ENCODE measurements at places on chromosomes 7 and 10. TPM values are rescaled to one million over a fixed set of nuclear protein-coding genes. Genes with fewer than 3 reads are reported as not detected.

GJD4 gene
- not detected for polyA plus RNA-seq

DNA sequence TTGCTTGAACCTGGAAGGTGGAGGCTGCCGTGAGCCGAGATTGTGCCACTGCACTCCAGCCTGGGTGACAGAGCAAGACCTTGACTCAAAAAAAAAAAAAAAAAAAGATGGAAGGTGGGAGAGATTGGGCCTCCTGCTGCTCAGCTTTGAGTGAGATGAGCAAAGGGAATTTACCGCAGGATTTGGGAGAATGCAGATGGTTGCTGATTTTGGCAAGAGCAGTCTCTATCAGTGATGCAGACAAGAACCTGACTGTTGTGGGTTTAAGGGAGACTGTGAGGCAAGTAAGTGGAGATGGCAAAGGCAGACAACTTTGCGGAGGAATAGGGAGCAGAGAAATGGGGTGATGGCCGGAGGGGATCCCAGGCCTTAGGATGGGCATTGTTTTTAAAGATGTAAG is 1140.8 kb upstream of the AUTS2 start:
- DNase-seq = no peak

PON1 gene
- 0.79 TPM for polyA plus RNA-seq

DNA sequence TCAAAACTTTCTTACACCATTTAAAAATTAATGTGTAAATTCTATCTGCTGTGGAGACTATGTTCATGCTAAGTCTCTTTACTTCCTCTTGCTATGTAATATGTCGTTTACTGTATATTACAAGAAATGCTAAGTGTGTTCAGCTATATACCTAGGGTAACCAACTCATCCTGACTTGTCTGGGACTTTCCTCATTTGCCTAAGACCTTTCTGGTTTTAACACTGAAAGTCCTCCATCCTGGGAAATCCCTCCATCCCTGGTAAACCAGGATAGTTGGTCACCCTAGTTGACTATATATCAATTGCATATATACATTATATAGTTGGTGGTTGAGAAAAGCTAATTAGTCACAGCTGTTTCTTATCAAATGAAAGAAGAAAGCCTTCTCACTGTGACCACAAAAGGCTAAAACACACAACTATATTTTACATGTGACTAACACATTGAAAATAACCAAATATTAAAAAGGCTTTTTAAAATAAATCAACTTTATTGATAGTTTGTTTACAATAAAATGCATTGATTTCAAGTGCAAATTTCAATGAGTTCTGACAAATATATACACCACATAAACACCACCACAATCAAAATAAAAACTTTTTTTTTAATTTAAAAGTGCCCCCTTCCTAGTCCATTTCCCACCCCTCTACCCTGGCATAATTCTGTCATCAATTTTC is 167.7 kb upstream of the INHBA start:
- no peak for DNase-seq

SPACDR gene
- 0.83 TPM for polyA plus RNA-seq

DNA sequence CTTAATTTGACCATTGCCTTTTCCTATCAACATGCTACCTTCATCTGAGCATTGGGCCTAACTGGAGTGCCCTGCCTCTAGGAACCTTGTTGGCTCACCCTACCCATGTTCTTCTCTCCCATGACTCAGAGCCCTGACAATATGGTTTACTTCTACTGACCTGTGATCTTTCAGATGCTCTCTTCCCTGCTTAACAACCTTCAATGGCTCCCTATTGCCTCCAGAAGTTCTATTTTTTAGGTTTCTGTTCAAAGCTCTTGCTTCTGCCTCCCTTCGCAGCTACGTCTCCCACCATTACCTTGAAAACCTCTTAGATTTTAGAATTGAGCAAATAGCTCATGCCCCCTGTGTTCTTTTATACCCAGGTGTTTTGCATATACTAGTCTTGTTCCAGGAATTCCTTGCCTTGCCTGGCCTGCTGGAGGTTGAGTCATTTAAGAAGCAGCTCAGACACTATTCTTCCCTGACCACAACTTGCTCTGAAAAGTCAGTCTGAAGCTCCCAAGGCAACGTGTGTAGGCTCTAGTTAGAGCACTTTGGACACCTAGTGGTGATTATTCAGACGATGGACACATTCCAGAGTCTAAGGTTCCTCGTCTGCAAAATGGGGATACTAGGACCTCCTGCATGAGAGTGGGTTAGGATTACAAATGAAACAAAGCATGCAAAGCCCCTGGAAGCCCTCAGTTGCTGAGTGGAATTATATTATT is 64.4 kb upstream of the EMX2 start:
- no peak for DNase-seq

DNA sequence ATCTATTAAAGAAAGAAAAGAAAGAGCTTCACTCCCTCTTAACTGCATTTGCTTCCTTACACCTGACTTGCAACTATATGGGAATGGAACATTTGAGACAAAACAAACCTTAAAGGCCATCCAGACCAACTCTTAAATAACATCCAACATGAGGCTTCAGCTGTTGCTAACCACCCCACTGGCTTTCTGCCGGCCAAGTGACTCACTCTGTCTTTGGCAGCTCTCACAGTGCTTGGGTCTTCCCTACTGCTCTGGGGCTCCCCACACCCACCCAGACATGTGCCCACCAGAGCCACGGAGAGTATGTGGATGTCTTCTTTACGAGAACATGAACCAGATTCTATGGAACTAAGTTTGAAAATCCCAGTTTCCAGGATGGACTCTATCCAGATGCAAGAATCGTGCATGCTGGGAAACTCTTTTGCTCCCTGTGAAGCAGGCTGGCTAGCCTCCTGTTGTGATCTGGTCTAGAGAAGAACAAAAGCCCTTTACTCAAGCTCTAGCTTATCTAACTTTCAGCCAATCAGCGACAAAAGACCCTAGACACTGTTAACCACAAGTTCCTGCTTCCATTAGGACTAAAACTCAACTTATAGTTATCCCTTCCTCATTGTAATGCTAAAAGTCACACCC is 245.7 kb downstream of the TCERG1L start:
- DNase-seq = no peak

DNA sequence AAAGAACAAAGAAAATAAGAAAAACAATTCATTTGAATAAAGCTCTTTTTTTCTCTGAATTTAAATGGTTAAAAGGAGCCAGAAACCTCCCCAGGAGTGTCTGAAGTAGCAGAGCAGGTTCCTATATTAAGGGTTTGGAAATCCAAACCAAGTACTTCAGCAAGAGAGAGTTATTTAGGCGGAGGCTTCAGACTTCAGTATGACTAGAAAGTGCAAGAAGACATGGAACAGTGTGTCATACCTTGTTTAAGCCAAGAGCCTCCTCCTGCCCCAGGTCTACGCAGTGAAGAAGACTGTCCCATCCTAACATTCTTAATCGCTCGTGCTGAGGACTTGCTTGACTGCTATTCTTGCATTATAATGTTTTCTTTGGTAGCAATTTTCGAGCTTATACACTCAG is 51.3 kb downstream of the ODAD2 start:
- DNase-seq = no peak

DNA sequence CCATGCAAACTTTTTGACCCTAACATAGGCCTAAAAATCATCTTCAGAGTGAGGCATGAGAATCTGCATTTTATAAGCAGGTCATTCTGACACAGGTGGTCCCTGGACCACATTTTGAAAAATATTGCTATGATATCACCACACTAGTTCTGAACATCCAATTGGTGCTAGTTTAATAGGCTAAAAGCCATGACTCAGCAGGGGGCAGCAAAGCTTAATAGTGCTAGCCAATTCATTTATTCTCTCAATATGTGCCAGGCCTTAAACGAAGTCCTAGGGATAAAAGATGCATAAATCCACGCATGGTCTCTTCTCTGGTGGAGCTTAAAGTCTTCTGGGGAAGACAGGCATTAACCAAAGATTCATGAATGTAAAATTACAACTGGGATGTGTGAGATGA is 10.2 kb upstream of the SLC25A28 start:
- no peak for DNase-seq

DNA sequence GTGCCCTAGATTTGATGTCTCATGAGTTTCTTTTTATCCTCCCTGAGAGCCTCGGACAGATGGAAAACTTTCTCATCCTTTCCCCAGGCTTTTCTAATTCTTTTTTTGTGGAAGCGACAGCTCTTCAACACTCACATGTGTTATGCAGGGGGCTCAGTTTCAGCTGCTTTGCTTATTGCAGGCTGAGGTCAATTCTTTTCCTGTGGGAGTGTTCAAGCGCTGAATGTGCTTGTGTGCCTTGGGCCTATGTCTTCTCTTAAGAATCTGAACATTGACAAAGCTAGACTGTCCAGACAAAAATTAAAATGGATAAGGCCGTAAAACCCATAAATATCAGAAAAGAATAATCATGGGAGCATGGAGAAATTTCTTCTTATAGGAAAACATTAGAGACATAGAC is 125.2 kb upstream of the STEAP4 start:
- DNase-seq = no peak

DNA sequence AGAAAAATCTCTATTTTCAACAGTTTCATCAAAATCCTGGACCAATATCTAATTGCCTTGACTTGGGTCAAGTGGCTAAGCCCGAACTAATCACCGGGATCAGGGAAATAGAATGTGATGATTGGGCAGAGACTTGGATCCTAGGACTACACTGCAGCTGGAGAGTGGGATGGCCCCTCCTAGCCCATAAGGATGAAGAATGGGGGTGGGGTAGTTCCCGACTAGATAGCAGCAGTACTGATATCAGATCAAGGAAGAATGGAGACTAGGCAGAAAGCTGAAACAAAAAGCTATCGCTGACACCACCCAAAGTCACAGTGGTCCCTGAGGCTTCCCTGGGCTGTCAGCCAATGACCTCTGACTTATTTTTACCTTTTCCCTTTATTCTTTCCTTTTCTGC is 160.4 kb upstream of the PHYHIPL start:
- no peak for DNase-seq

- DNase-seq = peak; percentile 37
Measured at GRCh38 chr7:79055722-79056415, 397.6 kb downstream of the MAGI2 start.

GRCh38 chr10:24425151-24425550 is 216.2 kb downstream of the KIAA1217 start:
- no peak for DNase-seq

- DNase-seq = no peak
Measured at GRCh38 chr7:6026820-6027311, 4.3 kb upstream of the ANKRD61 start.

DNA sequence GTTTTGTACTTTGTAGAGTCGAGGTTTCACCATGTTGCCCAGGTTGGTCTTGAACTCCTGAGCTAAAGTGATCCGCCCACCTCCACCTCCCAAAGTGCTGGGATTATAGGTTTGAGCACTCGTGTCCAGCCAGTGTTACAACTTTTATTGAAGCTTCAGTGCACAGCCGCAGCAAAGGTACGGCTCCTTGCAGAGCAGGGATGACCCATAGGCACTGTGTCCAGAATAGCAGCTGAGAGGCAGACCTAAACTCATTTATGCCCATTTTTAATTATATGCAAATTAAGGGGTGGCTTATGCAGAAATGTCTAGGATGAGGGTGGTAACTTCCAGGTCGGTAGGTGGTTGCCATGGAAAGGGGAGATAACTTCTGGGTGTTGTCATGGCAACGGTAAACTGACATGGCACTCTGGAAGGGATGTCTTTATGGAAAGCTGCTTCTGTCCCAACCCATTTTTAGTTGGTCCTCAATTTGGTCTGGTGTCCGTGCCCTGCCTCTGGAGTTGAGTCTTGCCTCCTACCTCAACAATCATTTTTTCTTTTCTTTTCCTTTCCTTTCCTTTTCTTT is 22.7 kb downstream of the NYAP1 start:
- no peak for DNase-seq

DNA sequence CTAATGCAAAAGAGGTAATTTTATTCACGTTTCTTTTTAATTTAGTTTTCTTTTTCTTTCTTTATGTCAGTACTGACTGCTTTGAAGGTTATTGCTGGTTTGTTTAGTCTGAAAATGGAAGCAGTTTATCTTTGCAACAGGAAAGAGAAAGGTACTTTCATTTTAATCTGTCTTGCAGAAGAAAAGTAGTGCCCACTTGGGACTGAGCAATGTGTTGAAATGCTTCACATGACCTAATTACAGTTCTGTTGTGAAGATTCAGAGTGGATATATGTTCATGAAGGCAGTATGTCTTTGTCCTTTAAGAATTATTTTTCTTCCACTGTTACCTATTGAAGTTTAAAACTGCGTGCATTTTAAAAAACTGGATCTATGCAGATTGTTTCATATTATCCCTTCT is 80.1 kb downstream of the ANKIB1 start:
- DNase-seq = no peak

EBF3 gene
- polyA plus RNA-seq = 2.3 TPM

- no peak for DNase-seq
Measured at GRCh38 chr7:45479781-45480180, 94.4 kb upstream of the ADCY1 start.

ASZ1 gene
- polyA plus RNA-seq = 0.06 TPM

PAPOLB gene
- polyA plus RNA-seq = 0.08 TPM

ADRB1 gene
- 0.14 TPM for polyA plus RNA-seq

NODAL gene
- 0.18 TPM for polyA plus RNA-seq

- DNase-seq = no peak
Measured at GRCh38 chr10:43287056-43288007, 20.5 kb upstream of the RASGEF1A start.
